ENCODE measurements at places on chromosomes 4 and X.

DNA sequence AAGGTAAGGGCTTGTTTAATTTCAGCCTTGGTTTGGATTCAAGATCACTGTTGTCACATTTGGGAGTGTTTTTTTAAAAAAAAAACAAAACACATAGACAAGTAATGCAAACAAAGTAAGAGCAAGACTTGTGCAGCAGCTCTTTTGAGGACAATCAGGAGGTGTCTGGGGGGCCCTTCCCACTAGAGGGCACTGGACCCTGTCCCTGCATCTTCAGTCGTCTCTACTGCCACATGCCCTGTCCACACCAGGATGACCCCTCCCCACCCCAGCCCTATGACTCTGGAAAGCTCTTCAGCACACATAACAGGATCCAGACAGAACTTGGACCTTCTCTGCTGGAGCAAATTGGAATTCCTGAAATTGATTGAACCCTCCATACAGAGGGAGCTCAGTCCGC is 71.0 kb downstream of the USP46 start:
- no peaks in the 10 kb centered on the region for H3K27me3 ChIP-seq
- 0 out of 2 replicates have a peak, but pooled peaks cover 1% of the 10 kb centered on the region for H3K4me1 ChIP-seq
- H3K27ac ChIP-seq: no peak overlapping the region

DNA sequence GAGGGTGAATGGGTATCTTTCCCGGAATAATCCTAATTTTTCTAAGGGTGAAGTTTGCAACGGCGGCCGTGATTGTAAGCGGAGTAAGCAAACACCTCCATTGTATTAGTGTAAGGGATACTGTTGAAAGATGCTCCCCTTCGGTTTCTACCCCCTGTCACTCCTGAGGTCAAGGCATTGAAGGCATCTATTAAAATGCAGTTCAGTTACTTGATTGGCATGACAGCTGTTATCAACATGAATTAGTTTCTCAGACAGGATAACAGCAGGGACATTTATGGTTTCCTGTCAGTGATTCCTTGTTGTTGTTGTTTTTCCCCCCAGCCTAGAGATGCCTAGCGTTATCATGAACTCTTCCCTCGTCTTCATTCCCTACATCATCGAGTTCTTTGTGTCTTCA is 552 bp downstream of the SLC25A14 start:
- no peaks in the 10 kb centered on the region for H3K36me3 ChIP-seq
- no peaks in the 10 kb centered on the region for H3K4me1 ChIP-seq
- no peak for DNase-seq
- no peaks in the 10 kb centered on the region for H3K27me3 ChIP-seq

- H3K36me3 ChIP-seq: no peaks in the 10 kb centered on the region
- no peak overlapping the region for H3K4me3 ChIP-seq
- no peak overlapping the region for H3K27ac ChIP-seq
Observed at GRCh38 chr4:6520978-6521377, 48.6 kb upstream of the PPP2R2C start.

- DNase-seq: no peak
- H3K4me3 ChIP-seq: no peak overlapping the region
- H3K36me3 ChIP-seq: no peaks in the 10 kb centered on the region
- H3K27ac ChIP-seq: no peak overlapping the region
Observed at GRCh38 chr4:100894339-100894870, 376.6 kb upstream of the EMCN start.

DNA sequence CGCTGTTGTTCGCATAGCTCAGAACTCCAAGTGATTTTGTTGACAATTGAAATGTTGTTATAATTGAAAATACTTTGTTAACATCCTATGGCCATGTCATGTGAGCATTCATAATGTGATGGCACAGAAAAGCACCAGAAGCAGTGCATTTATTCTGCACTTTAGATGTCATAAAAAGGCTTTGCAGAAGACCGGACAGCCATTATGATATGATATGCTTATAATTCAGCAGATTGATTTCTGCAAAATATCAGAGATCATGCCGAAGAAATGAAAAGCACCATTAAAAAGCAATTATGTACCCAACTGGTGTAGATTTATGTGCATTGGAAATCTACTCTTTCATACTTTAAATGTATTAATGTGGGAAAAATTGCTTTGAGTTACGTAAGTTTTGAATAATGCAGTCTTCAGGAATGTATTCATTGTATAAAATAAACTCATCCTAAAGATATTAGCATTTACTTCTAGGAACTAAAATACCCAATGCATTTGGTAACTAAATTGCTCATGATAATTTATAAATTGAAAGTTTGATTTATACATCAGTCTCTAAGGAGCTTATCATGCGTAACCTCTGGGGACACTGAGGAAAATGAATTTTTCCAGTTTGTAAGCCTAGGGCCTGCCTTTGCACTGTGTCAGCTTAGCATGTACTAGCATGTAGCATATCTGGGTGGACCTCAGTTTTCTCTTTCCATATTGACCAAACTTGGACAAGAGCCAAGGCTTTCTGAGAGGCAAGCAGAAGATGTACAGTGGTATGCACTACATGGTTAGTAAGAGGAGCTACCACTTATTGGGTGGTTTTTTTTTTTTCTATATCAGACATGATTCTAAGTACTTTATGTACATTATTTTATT is 43.6 kb downstream of the TLR10 start:
- no peaks in the 10 kb centered on the region for H3K36me3 ChIP-seq
- no peaks in the 10 kb centered on the region for H3K27me3 ChIP-seq
- DNase-seq: no peak
- H3K4me3 ChIP-seq: no peak overlapping the region
- no peaks in the 10 kb centered on the region for H3K4me1 ChIP-seq

- no peaks in the 10 kb centered on the region for H3K36me3 ChIP-seq
- H3K27me3 ChIP-seq: no peaks in the 10 kb centered on the region
- DNase-seq: no peak
- no peak overlapping the region for H3K4me3 ChIP-seq
- no peak overlapping the region for H3K27ac ChIP-seq
- H3K4me1 ChIP-seq: no peaks in the 10 kb centered on the region
Observed at GRCh38 chrX:143298663-143299241, 218.5 kb downstream of the SPANXN3 start.
